ENCODE measurements at places on chromosomes 2 and 18. TPM values are rescaled to one million over a fixed set of nuclear protein-coding genes. Genes with fewer than 3 reads are reported as not detected.

MYL12B gene
- total RNA-seq = 189 TPM

NLRC4 gene
- 0.74 TPM for total RNA-seq

C1GALT1C1L gene
- 1.4 TPM for total RNA-seq

LDLRAD4 gene
- total RNA-seq = 34.0 TPM

BIRC6 gene
- 51.3 TPM for total RNA-seq

CPLX4 gene
- not detected for total RNA-seq

SLC5A7 gene
- 0.17 TPM for total RNA-seq

GCG gene
- not detected for total RNA-seq

CDH19 gene
- total RNA-seq = 15.0 TPM

COBLL1 gene
- total RNA-seq = 15.5 TPM

CXCR1 gene
- total RNA-seq = 1.2 TPM

ALPG gene
- not detected for total RNA-seq

CRYGC gene
- not detected for total RNA-seq

TNFRSF11A gene
- 0.72 TPM for total RNA-seq

UGT1A6 gene
- total RNA-seq = not detected

SLC9A4 gene
- total RNA-seq = not detected

GNAL gene
- 2.9 TPM for total RNA-seq

CRYGD gene
- total RNA-seq = not detected

REG3A gene
- total RNA-seq = not detected

ASB18 gene
- total RNA-seq = 46.1 TPM

CCDC68 gene
- total RNA-seq = 7.1 TPM

DSC1 gene
- 0.87 TPM for total RNA-seq

TMEM169 gene
- 0.11 TPM for total RNA-seq

PPP1R1C gene
- total RNA-seq = 45.5 TPM

SH3BP4 gene
- 6.3 TPM for total RNA-seq
